ENCODE measurements at places on chromosomes 16 and 17.

- no peak for DNase-seq
These were observed 845 bp downstream of the SP2 start for GRCh38 chr17:47896672-47897490.

DNA sequence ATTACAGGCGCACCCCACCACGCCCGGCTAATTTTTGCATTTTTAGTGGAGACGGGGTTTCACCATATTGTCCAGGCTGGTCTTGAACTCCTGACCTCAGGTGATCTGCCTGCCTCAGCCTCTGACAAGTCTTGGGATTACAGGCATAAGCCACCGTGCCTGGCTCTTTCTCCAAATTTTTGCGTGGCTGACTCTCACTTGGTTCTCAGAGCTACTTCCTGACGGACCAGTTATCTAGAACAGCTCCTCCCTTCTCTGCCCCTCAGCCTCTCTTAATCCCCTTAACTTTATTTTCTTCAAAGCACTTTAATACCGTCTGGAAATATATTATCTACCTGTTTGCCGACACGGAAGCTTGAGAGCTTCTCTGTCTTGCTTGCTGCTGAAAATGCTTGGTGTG is 4.2 kb downstream of the YPEL2 start:
- DNase-seq = no peak

DNA sequence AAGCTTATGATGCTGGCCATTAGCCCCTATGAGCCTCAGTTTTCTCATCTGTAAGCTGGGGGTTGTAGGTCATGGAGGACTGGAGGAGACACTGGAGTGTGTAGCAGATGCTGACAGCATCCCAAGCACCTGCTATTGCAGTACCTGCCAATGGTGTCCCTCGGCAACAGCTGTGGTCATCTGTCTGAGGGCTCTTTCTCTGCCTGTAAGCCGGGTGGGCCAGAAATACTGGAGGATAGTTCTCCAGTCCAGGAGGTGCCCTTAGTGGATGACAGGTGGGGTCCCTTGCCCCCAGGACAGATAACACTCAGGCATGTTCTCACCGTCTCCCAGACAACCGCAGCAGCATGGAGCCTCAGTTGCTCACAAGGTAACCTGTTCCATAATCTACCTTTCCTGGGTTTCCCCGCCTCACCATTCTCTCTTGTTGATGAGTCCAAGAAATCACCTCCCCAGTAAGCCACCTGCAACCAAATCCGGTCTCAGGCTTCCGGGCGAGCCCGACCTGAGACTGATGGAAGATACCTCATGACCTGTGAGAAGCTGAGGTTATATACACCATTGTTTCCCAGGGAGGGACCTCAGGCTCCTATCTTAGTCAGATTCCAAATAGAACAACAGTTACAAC is 23.8 kb downstream of the NLRP1 start:
- no peak for DNase-seq

DNA sequence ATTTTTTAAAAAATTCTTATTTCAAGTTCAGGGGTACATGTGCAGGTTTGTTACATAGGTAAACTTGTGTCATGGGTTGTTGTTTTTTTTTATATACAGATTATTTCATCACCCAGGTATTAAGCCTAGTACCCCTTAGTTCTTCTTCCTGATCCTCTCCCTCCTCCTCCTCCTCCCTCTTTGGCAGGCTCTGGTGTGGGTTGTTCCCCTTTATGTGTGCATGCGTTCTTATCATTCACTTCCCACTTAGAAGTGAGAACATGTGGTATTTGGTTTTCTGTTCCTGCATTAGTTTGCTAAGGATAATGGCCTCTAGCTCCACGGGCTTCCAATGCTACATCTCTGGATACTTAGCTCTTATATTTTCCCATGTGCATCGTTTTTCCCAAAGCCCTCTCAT is 404.4 kb downstream of the HAPSTR1 start:
- DNase-seq = no peak

DNA sequence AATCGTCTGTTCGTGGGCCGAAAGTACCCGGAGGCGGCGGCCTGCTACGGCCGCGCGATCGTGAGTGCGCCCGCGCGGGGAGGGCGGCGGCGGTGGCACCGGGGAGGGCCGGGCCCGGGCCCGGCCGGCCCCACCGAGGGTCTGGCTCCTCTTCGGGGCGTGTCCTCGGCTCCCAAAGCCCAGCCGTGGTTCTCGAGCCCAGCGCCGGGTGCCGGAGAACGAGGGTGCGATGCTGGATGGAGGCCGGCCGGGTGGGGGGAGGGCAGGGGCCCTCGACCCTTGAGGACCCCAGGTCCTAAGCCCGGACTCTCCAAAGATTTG is 375 bp downstream of the STUB1 start:
- no peak for DNase-seq

- DNase-seq = peak; percentile 29
These were observed 512 bp downstream of the AKAP1 start for GRCh38 chr17:57085448-57086068.
